ENCODE measurements at places on chromosomes 3 and 15. TPM values are rescaled to one million over a fixed set of nuclear protein-coding genes. Genes with fewer than 3 reads are reported as not detected.

The CDHR4 gene
- not detected for total RNA-seq

The WDR93 gene
- total RNA-seq: not detected

The C3orf85 gene
- total RNA-seq: not detected

The LINGO1 gene
- total RNA-seq: not detected

The PLCB2 gene
- 57.3 TPM for total RNA-seq

The SOX14 gene
- not detected for total RNA-seq

The TRPC1 gene
- total RNA-seq: 2.8 TPM
